ENCODE measurements at places on chromosomes 4 and X.

GRCh38 chr4:102665527-102665926 is 95.2 kb downstream of the MANBA start:
- no peak for DNase-seq

DNA sequence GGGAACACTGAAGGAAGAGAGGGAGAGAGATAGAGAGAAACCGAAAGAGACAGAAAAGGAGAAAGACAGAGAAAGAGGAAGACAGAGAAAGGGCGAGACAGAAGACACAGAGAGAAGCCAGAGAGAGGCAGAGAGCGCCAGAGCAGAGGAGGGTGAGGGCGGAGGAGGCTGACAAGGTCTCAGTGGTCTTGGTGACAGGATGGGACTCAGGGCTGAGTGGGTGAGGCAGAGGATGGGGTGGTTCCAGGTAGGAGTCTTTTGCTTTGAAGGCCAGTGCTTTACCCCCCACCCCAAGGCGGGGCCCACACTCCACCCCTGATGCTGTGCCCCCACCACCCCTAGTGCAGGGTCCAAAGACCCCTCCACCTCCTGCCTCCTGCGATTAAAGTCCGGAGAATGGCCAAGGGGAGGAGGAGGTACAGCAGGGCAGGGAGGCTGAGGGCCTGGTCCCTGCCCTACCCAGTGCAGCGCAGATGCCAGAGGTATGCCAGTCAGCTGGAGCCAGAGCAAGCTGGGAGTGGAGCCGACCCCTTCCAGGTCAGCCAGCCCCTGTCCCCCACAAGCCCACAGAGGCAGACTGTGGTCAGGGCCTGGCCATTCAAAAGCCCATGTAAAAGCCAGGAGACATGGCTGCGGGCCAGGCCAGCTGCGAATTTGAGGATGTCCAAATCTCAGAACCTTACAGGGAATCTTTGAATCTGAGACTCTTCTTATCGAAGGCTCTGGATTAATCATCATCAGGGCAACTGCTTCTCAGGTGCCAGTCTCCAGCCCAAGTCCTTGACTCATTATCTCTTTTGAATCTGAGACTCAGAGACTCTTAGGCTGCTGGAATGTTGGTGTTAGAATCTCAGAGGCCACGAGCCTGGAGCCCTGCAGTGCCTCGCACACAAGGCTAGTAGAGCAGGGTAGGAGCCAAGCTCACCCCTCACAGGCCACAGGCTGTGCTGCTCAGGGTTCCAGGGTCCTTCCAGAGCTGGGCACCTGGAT is 758 bp downstream of the IQSEC2 start:
- DNase-seq: no peak

GRCh38 chrX:1564750-1565683 is 26.4 kb upstream of the AKAP17A start:
- no peak for DNase-seq

DNA sequence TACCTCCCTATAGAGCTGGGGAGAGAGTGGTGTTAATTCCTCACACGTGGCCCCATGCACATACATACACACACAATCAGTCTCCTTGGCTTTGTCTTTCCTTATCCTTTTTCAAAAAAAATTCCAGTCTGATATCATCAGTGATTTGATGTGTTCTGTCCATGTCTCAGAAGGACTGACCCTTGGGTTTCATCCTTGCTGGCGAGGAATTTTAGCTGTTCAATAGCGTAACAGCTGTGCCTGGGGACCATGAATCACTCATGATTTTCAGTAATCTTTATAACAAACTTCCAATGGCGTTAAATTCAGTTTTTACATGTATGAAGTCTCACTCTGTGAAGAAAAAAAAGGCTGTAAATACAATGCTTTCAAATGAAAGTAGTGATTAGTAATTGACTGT is 204.6 kb downstream of the RBMX2 start:
- no peak for DNase-seq

DNA sequence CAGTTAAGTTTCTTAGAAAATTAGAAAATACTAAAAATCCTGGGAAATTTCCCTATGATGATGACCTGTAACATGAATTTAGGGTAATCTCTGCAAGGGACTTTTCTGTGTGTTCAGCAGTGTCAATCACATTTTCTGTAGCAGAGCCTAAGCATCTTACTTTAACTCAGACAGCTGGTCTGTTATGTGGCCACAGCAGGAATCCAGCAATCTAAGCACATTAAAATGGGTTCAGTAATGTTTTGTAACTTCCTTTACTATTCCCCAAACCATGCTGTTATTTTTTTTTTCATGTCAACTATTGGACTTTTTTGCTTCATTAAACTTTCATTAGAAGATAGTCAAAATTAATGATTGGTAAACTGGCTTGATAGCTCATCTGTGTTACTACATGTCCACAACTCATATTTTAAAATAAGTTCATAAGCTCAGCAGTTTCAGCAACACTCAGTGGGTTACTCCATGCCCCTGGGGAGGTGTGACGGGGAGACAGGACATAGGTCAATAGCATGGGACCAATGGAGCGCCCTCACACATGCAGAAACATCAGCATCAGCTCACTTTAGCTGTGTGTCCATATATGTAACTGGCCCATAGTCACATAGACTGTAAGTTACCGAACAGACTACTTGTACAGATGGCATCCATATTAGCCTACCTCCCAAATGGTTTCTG is 168.0 kb upstream of the PACRGL start:
- no peak for DNase-seq

- DNase-seq: no peak
Observed at GRCh38 chr4:8616831-8617230, 24.3 kb downstream of the CPZ start.

GRCh38 chrX:71439420-71439819 is 73.3 kb downstream of the TAF1 start:
- no peak for DNase-seq

GRCh38 chr4:183798301-183799253 is 106.5 kb upstream of the STOX2 start:
- no peak for DNase-seq
